ENCODE measurements at places on chromosomes 3 and 15.

DNA sequence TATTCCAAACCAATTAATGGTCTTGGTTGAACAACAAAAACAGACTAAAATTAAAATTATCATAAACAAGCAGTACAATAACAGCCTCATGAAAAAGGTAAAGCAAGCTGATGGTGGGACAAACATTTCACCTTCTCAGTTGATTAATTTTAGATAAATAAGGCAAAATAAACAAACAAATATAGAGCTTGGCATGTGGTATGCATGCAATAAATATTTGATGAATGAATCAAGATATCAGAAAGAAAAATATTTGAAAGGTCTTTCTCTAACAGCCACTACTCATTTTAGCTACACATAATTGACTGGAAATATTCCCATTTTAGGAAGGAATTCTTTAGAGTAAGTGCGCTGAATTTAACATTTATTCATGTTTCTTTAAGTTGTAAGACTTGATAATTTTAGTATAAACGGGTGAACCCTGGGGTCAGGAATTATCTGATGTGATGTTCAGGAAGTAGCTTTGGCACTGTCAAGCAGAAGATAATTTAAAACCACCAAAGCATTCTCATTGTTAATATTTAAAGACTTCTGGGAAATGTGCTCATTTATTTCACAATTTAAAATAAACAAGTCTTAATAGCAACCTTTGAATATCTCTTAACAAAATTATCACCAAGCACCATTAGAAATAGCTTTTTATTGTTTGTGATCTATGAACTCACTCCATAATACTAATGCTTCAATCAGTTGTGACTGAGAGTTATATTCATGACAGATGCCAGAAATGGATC is 372.3 kb upstream of the TGFBR2 start:
- no peak for DNase-seq

GRCh38 chr3:72052841-72053409 is 268.0 kb upstream of the PROK2 start:
- no peak for DNase-seq

- no peak for DNase-seq
These were observed 94.5 kb upstream of the MYZAP start for GRCh38 chr15:57496946-57497869.

- peak; percentile 71 for DNase-seq
These were observed 78.6 kb downstream of the ABHD5 start for GRCh38 chr3:43769097-43769884.

DNA sequence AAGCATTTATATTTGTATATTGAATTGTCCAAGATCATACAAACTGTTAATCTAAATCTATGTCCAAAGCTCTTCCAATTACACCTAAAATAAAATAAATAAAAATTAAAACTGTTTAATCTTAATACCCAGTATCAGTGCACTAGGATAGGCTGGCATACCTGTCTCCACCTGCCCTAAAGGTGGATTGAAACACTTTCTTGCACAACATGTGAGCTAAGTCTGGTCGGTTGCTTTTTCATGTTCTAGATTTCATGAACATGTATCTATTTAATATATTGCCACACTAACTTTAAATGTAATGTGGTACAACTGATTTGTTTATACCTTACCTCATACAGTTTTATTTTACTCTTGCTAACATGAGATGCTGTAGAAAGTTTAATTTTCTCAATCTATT is 193.0 kb downstream of the VGLL3 start:
- no peak for DNase-seq

- DNase-seq, result no peak
These were observed 15.4 kb upstream of the TRIM59 start for GRCh38 chr3:160464971-160465370.

GRCh38 chr3:14128724-14129123 is 3.9 kb downstream of the TMEM43 start:
- DNase-seq, result no peak

- no peak for DNase-seq
These were observed 127.2 kb downstream of the CD47 start for GRCh38 chr3:107963581-107963980.
